ENCODE measurements at places on chromosomes 3 and 15.

- DNase-seq: no peak
Measured at GRCh38 chr3:12100784-12101183, 57.9 kb downstream of the TIMP4 start.

GRCh38 chr3:79521221-79521848 is 246.5 kb downstream of the ROBO1 start:
- DNase-seq: no peak

- no peak for DNase-seq
Measured at GRCh38 chr15:20345401-20345958, 196.1 kb downstream of the GOLGA6L6 start.

DNA sequence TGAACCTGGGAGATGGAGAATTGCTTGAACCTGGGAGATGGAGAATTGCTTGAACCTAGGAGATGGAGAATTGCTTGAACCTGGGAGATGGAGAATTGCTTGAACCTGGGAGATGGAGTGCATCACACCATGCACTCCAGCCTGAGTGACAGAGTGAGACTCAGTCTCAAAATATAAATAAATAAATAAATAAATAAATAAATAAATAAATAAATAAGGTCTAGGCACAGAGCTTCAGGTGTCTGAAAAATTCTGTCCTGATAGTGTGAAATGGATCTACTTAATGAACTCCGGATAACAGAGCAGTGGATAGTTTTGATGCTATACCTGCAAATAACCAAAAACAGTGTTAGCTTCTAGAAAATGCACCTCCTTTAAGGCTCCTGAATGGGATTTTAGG is 24.3 kb upstream of the NUDT16 start:
- DNase-seq: no peak

DNA sequence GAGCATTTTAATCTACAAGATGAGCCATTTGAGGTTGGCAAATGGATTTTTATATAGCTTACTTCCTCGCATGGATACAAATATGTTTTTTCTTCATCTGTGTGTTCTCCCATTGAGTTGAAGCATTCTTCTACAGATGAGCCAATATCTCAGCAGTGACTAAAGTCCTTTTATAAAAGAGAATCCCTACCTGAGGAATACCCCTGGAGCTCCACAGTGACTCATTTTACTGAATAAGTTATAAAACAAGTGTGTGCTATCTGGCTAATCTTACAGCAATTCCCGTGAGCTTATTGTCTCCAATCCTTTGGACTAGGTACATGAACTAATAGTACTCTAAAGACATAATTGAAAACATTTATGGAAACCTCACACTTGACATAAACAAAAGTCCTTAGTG is 354.2 kb upstream of the BCHE start:
- no peak for DNase-seq

GRCh38 chr3:29494305-29495036 is 213.6 kb downstream of the RBMS3 start:
- no peak for DNase-seq

DNA sequence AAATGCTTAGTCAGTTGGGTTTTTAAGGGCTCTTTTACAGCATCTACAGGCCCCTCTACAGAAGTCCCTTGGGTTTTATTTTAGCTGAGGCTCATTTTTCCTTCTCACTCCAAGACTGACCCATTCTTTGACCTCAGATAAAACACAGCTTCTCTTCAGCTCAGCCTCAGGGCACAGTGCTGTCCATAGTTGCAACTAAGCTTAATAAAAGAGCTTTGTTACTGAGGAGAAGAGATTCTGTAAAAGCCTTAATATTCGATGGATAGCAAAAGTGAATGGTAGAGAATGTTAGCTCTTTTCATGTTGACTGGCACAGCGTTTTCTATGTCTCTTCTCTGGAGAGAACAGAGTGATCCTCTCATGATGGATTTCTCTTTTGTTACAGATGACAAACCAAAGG is 277.9 kb downstream of the BBX start:
- no peak for DNase-seq

GRCh38 chr3:122246199-122246598 is 62.7 kb downstream of the CASR start:
- DNase-seq: no peak
